ENCODE measurements at places on chromosomes 4 and X.

- peak; percentile 78 for DNase-seq
Observed at GRCh38 chr4:38856524-38857337, at the start of gene TLR6. Gene TLR6, minus strand, starts transcription at chr4:38856817. Its CDS starts 27,344 bp downstream, at chr4:38829473.

GRCh38 chrX:133723930-133724329 lies 261.5 kb downstream of the GPC3 start:
- no peak for DNase-seq

- no peak for DNase-seq
Observed at GRCh38 chr4:34649716-34650115, 1594.6 kb downstream of the ARAP2 start.

DNA sequence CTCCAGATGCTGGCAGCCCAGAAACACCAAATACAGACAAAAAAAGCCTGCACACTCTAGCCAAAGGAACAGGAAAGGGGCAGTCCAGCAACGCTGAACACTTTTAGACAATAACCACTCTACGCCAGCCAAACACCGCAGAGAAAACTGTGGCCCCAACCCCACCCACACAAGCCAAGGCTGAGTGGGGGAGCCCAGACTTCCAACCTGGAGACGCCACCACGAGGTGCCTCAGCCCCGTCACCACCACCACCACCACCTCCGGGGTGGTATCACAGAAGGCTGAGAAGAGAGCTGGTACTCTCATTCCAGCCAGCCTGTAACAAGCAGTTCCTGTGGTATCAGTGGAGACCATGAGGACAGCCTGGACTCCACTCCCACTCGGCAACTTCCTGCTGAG lies 22.8 kb downstream of the MEPE start:
- DNase-seq: no peak

DNA sequence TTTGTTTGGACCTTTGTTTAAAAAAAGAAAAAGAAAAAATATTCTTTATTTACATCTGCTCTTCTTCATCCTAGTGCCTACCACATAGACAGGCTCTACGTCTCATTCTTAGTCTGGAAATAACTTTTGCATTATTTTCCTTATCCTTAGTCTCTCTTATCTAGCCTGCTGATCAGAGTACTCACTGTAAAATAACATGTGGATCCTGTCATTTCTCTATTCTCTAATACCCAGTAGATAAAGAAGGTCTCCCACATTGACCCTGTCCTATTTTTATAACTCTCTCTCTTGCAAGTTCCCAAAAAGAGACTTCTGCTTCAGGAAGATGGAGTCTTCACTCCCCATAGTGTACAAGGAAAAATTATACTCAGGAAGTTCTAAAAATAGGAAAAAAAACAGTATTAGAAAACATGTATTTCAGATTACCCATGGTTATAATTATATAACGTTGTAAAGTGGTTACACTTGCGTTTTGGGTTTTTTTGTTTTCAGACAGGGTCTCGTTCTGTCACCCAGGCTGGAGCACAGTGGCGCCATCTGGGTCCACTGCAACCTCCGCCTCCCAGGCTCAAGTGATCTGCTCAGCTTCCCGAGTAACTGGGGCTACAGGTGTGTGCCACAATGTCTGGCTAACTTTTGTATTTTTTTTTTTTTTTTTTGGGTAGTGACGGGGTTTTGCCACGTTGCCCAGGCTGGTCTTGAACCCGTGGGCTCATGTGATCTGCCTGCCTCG lies 23.8 kb downstream of the ZFX start:
- DNase-seq: no peak

- no peak for DNase-seq
Observed at GRCh38 chrX:129717892-129718291, 20.9 kb upstream of the XPNPEP2 start.

DNA sequence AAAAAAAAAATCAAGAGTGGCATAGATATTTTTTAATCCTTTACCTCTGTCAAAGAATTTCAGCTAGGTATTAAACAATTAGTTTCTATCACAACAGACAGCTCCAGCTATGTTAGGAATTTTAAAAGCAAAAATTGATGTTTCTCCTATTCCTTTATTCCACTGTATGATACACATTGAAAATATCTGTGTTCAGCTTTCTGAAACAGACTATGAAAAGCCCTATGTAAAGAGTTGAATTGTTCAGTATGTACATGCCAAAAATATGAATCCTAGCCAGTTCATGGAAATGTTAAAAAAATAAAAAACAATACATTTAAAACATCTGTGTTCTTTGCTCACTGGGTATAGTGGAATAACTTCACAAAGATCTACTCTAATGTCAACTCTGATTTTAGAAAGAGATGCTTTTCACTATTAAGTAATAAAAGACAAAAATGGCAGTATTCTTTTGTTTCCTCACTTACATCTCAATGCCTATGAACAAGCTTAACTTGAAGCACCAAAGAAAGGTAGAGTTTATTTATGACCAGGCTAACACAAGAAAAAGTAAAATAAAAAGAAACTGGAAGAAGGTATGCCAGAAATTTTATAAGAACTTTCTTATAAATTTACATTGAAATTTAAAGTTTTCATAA lies 32.1 kb downstream of the FBXW7 start:
- no peak for DNase-seq

- no peak for DNase-seq
Observed at GRCh38 chr4:71406459-71406963, 67.7 kb downstream of the SLC4A4 start.
